Stimulated activated CD8-positive, alpha-beta memory T cell treated with anti-CD3 and anti-CD28 coated beads, Interleukin-15, amount 100 ng/mL, for 1 hour (primary cell): ENCODE measurements at places on chromosomes 16 and 17.

GRCh38 chr16:66166490-66166889, 200.0 kb upstream of the CDH5 start:
- no peak for DNase-seq

- DNase-seq: no peak
Measured at GRCh38 chr16:78292844-78293380, 193.5 kb downstream of the WWOX start.

DNA sequence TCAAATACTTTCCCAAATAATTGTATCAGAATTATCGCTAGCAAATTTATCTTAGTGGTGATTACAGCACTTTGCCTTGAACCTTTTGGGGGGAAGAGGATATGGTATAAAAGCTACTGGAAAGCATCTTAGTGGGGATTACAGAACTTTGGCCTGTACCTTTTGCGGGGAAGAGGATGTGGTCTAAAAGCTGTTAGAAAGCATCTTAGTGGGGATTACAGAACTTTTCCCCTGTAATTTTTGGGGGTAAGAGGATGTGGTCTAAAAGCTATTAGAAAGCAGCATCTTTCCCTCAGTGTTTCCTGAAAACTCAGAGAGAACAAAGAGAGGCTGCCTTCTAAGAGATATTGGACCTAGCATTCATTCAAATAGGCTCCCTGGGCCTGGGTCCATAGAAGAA, 4.1 kb downstream of the SLFN12 start:
- no peak for DNase-seq

DNA sequence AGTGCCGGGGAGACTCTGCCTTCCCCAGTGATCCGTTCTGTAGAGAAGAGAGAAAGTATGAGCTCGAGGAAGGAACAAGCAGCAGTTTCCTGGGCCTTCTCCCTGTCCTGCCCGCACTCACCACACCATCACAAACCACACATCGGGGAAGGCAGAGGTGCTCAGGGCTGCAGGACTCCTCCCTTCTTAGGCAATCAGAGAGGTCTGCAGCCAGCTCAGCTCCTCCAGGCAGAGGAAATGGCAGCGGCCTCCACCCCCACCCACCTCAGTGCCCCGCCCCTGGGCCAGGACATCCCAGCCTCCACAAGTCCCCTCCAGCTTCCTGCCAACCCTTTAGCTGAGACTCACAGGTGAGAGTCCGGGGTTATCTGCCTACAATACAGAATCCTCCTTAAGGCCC, 2.0 kb downstream of the ZNF319 start:
- DNase-seq: no peak

DNA sequence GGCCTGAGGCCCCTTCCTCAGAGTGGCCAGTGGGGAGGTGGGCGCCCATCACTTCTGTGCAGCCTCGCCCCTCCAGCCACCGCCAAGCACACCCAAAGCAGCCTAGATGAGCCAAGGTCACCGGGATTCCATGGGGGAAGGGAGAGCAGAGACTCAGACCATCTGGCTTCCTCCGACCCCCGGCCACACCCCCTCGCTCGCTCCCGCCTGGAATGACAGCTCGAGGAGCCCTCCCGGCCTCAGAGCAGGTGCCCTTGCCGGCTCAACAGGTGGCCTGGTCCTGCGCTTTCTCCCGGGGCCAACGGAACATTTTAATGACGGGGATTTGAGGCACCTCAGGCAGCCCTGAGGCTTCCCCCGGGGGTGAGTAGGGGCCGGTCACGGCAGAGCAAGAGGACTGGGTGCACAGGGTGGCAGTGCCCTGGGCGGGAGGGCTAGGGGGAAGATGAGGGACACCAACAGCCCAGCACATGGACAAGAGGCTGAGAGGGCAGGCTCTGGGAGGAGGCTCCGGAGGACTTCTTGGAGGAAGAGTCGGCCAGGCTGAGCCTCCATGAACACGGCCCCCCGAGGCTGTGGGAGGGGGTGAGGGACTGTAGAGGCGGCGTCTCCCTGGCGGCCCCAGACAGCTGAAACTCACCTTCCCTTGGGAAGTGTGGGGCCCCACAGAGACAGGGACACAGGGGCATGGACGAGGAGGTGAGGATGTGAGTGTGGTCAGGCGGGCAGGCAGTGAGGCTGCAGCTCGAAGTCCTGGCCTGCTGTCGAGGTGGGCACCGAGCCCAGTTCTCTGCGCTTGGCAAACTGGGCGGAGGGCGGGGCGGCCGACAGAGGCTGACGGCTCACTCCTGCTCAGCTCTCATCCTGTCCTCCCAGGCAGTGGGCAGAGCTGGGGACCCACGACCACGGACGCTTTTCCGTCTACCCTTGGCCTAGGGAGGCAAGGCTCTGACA, 12.5 kb upstream of the C1QTNF8 start:
- DNase-seq: no peak

DNA sequence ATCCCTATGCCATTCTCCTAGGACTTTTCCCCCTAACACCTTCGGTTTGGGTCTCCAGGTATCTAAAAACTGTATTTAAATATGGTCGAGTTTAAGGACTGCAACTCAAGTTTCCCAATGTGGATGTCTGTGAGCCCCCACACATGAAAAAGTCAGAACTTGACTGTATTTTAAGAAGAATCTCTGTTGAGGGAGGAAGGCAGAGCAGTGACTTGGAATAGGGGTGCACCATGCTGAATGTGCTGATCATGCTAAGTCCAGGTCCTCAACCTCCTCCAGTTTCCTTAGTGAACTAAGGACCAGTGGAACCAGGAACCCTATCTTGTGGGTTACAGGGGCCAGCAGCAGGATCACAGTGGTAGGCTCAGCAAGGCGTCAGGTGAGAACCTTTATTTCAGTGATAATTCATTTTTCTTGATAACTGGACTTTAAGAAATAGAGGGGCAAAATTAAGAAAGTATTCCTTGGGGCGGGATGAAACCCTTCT, 19.5 kb downstream of the GRB7 start:
- DNase-seq: no peak

DNA sequence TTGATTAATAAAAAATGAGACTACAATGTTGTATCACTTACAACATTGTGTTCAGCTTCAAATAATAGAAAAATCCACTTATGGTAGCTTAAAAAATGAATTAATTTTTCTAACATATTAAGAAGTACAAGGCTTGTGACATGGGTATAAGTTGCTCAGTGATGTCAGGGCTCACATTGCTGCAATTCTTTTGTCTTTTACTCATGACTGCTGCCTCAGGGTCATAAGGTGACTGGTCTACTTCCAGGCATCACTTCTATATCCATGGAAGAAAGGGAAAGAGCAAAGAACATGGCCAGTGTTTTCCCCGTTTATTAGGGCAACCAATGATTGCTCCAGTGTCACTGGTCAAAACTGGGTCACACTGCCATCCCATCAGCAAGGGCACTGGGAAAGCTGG, 295.3 kb downstream of the MAP2K4 start:
- no peak for DNase-seq

DNA sequence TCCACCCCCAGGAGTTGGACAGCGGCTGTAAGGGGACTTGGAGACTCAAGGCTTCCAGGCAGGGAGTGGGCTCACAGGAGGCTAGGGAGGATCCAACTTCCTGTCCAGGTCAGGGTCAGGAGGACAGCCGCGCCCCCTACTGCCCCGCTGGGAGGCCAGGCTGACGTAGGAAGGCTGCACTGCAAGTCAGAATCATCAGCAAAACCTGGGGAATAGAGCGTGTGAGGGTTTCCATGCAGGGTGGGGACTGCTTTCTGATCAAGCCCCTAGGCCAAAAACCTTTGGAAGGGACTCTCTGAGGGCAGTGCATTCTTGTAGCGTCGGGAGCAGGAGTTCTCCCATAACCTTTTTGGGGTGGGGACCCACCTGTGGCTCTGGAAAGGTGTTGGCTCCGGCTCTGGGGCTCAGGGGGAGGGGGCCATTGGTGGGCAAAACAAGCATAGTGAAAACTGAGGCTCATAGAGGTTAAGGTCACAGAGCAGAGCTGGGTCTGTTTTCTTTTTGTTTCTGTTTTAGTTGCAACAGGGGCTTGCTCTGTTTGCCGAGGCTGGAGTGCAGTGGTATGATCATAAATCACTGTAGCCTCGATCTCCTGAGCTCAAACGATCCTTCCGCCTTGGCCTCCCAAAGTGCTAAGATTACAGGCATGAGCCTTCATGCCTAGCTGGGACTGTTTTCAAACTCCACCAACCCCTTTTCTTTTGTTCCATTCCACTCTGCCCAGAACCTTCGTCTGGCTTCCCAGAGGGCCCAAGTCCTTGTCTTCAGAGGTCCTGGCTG, 22.1 kb downstream of the RAI1 start:
- DNase-seq: no peak

- no peak for DNase-seq
Measured at GRCh38 chr16:72721981-72722380, 325.9 kb downstream of the ZFHX3 start.

DNA sequence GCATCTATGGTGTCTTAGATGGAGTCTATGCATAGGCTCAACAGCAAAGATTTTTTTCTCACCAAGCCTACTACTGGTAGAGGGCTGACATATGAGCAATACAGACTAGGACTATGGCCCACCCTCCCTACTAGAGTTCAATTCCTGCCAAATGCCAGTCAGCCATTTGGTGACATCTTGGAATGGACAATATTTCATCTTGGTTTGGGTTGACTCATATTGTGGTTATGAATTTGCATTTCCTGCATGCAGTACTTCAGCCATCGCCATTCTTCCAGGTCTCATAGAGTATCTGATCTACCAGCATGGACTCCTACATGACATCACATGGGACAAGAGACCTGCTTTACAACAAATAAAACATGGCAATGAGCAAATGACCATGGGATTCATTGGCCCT, 778.1 kb upstream of the SOX9 start:
- DNase-seq: no peak

GRCh38 chr16:79064256-79064972, 536.1 kb downstream of the MAF start:
- no peak for DNase-seq

DNA sequence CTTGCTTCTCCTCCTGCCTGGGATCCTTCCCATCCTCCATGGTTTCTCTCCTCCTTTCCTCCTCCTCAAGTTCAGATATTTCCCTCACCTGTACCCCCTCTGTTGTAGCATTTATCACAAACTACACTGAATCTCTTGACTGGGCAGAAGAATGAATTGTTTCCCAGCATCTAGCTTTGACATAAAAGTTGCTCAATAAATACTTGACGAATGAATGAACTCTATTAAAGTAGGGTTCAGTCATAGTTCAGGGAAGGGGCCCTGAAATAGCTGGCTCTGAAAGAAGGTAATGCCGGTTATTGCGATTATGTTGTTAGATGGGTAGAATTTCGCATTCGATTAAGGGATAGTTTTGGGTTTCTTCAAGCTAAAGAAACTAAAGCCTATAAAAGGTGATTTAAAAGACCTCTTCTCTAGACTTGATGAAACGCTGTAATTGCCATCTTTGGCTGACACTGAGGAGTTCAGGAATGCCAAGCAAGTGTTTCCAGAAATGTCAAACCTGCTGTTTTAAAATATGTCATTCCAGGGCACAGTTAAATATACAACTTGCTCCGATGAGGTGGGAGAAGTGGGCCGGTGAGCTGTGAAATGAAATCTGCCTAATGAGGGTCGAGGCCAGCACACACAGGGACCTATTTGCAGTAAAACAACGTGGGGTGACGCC, 1.0 kb upstream of the CPD start:
- DNase-seq: no peak

DNA sequence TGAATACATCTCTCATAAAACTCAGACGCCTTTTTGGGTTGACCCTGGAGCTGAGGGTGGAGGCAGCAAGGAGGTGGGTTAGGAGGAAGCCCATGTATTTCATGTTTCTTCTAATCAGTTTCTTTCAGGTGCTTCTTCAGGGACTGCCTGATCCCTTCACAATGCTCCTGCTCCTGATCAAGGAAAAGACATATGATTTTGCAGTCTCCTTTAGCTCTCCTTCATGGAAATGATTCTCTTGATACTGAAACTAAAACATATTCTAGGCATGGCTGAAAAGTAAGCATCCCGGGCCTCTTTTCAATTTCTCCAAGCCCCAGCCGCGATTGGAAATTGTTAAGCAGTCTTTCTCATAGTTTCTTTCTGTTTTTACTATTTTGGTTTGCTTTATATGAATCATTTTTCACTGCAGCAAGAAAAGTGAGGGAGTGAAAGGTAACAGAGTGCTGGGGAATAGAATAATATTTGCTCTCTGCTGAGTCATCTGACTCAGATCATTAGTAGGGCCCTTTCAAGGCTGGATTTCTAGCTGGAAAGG, 730.7 kb downstream of the CDH11 start:
- no peak for DNase-seq

- DNase-seq: no peak
Measured at GRCh38 chr16:21628772-21629171, 23.6 kb downstream of the IGSF6 start.

DNA sequence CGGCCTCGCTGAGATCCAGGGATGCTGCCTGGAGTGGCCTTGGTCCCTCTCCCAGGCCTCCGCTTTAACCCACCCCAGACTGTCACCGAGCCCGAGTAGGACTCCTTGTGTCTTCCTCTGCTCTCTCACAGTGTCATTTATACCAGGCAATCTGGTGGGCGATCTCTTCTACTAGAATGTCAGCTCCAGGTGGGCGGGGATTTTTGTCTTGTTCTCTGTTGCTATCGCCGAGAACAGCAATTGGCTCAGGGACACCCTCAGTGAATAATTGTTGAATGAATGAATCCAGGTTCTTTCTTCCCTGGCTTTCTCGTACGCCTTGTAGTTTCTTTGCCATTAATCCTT, 591 bp downstream of the DHX38 start:
- DNase-seq: no peak

DNA sequence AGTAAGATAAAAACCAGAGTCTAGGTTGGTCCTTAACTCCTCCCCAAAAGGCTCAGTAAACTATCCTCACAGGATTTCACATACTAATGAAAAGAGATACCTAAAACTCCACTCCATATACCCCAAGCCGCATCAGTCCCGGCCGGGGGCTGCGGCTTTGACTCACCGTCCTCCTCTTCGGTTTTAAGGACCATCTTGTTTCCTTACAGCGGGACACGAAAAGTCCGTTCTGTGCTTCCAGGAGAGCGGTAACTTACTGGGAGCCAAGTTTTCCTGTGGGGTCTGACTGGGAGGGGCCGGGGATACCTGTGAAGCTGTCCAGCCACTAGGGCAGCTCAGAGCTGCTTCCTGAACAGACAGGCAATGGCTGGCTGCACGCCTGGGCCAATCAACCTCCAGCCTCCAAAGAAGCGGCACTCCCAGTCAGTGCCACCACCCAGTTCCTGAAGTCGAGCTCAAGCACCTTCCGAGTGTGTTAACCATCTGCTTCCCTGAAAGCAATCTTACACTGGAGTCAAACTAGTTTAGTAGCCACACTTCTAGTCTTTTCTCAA, 45.5 kb downstream of the CYTH1 start:
- peak; percentile 24 for DNase-seq

DNA sequence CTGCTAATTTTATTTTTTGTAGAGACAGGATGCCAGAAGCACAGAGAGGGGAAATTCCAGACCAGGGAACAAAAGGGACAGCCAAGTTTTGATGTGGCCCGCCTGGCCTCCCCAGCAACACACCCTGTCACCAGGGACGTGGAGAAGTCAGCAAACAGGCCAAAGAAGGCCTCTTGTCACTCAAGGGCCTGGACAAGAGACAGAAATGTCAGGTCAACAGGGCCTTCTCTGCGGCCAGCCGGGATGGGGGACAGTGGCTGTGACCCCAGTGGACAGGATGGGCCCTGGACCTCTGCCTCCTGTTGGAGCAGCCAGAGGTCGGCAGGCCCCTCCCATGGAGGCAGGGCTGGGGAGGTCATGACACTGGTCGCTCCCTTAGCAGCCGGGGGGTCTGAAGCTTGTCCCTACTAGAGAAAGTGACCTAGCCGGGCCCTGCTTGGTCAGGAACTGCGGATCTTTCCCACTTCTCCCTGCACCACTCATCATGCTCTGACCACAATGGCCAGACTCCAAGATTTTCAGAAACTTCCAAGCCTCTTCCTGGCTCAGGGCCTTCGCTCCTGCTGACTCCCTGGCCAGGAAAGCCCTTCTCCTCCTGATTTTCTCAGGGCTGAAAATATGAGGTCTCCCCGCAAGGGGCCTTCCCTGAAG, 9.2 kb upstream of the TVP23A start:
- DNase-seq: no peak
